NCI-H1930 (cell line): ENCODE measurements at places on chromosomes 2 and 18.

DNA sequence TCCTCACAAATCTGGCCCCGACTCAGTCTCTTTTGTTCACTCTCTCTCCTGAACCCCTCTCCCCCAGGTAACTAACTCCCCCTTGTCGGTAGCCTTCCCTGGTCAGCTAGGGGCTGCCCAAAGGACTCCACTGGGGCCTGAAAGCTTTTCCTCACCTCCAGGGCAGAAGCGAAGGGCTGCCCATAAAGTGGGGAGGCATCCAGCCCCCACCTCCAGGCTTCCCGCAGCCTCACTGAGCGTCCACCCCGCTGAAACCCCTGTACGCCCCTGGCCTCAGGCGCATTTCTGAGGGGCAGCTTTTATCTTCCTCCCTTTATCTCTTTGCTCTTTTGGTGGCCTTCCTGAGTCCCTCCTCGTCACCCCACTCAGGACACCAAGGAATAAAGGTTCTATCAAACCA, 249.3 kb downstream of the CYP26B1 start:
- no peak for DNase-seq

GRCh38 chr2:128369108-128369555, 50.5 kb upstream of the HS6ST1 start:
- no peak for DNase-seq

- no peak for DNase-seq
Measured at GRCh38 chr18:56139372-56139771, 499.0 kb downstream of the TXNL1 start.

- no peak for DNase-seq
Measured at GRCh38 chr2:55430211-55430975, 10.7 kb upstream of the CCDC88A start.

GRCh38 chr18:48939205-48940097, 11.3 kb downstream of the SMAD7 start:
- no peak for DNase-seq

GRCh38 chr18:39460136-39460535, 1894.5 kb upstream of the CELF4 start:
- no peak for DNase-seq

DNA sequence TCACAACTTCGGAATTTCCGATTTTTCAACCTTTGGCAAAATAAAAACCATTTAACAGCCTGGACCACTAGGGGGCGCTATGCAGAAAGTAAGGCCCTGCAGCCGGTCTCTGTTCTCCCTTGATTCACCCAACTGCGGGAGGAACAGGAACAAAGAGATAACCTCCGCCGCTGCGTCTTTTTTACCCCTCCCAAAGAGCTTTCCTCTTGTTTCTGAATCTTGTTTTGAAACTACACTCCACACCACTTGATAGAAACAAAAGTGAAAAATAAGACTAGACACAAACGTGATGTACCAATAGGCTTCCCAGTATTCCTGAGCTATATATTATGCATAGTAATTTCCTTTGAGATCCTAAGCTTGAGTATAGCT, 231.2 kb downstream of the MYO3B start:
- peak; percentile 63 for DNase-seq

GRCh38 chr18:32661486-32662299, 111.1 kb downstream of the KLHL14 start:
- DNase-seq = no peak

- DNase-seq = no peak
Measured at GRCh38 chr2:109648041-109648527, 33.9 kb downstream of the SOWAHC start.
